ENCODE measurements at places on chromosomes 2 and 18.

- peak; percentile 64 for DNase-seq
Observed at GRCh38 chr2:38264396-38265221, 112.5 kb downstream of the ATL2 start.

DNA sequence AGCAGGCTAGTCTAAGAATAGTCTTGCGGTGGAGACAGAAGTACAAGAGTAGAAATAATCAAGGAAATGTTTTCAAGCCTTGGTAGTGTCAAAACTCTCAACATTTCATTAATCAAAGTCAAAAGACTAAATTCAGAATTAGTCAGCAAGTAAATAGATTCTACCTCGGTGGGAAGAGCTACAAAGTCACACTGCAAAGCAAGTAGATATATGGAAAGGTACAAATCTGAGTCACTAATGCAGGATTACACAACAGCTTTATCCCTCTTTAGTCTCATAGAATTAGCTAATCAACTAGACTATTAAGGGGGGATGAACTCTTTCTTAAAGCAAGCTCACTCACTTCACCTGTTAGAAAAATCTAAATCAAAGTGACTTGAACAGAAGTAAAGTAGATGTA lies 568.7 kb upstream of the CNTNAP5 start:
- no peak for DNase-seq

DNA sequence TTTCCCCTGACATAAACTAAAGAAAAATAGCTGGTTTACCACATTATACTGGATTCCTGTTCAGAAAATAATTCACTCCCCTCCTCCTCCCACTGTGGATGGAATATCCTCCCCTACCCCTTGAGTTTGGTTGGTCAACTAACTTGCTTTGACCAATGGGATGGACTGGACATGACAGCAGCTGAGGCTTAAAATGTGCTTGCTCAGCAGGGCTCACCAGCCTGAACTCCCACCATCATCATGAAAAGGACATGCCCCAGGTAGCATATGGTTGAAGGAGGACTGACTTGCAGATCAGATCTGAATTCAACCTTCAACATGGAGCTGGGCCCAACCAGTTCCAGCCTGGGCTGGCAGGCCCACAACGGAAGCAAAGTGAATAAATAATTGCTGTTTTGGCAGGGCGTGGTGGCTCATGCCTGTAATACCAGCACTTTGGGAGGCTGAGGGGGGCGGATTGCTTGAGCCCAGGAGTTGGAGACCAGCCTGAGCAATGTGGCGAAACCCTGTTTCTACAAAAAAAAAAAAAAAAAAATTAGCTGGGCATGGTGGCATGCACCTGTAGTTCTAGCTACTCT lies 284.4 kb downstream of the AFF3 start:
- DNase-seq: no peak

GRCh38 chr2:233051241-233052149 lies 8.6 kb upstream of the INPP5D start:
- no peak for DNase-seq

- DNase-seq: no peak
Observed at GRCh38 chr2:169091761-169092519, 22.6 kb downstream of the DHRS9 start.

DNA sequence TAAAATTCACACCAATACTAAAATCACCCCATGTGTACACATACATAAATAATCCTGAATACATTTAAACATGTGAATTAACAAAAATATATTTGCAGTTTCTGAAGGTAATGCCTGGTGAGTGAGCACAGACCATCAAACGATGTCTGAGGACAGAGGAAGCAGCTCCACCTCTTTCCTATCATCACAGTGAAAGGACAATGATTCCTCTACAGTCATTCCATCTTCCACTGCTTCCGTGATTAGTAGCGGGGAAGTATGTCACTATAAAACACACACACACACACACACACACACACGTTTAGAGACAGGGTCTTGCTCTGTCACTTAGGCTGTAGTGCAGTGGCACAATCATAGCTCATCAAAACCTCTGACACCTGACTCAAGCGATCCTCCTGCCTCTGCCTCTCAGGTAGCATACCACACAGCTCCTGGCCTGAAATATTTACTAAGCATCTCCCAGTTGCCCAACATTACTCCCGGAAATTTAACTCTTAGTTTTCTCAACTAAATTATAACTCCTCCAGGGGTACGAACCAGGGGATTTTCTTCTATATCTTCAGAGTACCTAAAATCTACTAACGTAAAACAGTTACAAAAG lies 12.8 kb downstream of the FAM210A start:
- DNase-seq: no peak

DNA sequence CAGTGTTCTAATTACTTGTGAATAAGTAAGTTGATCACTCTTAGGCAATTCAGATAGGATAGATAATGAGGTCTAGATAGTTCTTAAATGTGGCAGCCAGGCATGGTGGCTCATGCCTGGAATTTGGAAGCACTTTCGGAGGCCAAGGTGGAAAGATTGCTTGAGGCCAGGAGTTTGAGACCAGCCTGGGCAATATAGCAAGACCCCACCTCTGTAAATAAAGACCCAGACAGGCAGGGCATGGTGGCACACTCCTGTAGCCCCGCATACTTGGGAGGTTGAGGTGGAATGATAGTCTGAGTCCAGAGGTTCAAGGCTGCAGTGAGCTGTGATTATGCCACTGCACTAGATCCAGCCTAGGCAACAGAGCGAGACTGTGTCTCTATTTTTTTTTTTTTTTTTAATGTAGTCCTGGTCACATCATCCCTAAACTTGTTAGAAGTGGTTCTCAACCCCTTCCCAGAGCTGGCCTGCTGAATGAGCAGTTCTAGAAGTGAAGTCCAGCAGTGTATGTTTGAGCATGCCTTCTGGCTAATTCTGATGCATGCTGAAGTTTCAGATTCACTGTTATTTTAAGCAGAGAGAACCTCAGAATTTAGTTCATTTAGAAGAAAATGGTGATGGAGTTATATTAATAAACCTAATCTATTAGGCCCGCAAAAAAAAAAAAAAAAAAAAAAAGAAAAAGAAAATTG lies 306.2 kb downstream of the PRKCE start:
- no peak for DNase-seq

- DNase-seq: no peak
Observed at GRCh38 chr2:60364491-60364890, 189.0 kb downstream of the BCL11A start.

GRCh38 chr2:219416235-219416602 lies 2.0 kb upstream of the DES start:
- DNase-seq: no peak

- DNase-seq: peak; percentile 49
Observed at GRCh38 chr2:145380436-145381017, 860.6 kb upstream of the ZEB2 start.

GRCh38 chr2:168490015-168490874 lies 34.2 kb downstream of the CERS6 start:
- DNase-seq: no peak

GRCh38 chr2:72913486-72914205 lies 3.7 kb upstream of the EMX1 start:
- DNase-seq: no peak

DNA sequence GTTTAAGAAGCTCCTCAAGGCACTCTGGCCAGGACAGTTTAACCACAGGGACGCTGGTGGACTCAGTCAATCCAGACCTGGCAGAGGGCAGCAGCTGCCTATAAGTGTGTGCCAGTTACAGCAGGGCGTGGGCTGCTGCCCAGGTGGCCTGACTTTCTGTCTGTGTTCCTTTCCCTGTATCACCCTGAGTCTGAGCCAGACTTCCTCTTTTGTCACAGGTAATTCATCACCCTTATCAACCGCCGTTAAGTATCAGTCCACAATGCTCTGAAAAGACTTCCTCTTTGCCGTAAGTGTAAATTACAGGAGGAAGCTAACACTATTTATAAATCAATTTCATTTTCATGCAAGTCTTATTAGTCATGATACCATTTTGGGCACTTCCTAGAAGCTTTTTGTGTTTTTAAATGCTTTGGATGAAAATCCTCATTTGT lies 7.0 kb downstream of the LPIN1 start:
- DNase-seq: no peak

GRCh38 chr2:209638346-209638745 lies 133.3 kb upstream of the UNC80 start:
- DNase-seq: no peak

GRCh38 chr2:138183705-138184104 lies 219.4 kb downstream of the HNMT start:
- DNase-seq: no peak

- no peak for DNase-seq
Observed at GRCh38 chr2:101361121-101361520, 26.2 kb downstream of the CREG2 start.

GRCh38 chr2:196252408-196253115 lies 81.2 kb upstream of the STK17B start:
- DNase-seq: no peak

GRCh38 chr2:25292408-25292807 lies 49.3 kb downstream of the DNMT3A start:
- DNase-seq: no peak

DNA sequence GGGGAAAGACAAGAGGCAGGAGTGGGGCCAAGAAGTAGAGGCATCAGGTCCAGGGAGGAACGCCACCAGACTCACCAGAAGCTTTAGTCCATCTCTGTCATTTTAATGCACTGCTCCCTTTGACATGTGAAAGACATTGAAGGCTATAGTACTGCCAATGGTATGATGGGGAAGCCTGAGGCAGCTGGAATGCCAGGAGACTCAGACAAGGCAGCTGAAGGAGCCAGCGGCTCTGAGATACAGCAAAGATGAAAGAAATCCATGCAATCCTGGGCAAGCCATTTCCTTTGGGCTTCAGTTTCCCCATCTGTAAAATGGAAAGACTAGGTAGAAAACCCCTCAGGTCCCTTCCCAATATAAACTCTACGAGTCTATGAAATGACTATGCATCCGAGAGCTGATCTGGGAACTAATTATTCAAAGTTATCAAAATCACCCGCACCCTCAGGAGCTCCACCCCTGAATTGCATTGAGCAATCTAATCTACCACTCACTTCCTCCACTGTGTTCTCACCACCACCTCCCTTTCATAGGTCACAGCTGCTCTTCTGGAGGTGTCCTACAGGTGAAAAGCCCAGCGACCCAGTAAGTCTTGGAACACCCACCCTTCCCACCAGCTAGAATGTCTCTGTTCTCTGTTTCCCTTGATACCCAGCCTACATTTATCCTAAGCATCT lies 3.1 kb downstream of the CXCR2 start:
- no peak for DNase-seq

GRCh38 chr18:45998244-45998643 lies 31.1 kb upstream of the EPG5 start:
- DNase-seq: no peak

GRCh38 chr2:71000780-71001591 lies 6.3 kb upstream of the TEX261 start:
- DNase-seq: no peak

DNA sequence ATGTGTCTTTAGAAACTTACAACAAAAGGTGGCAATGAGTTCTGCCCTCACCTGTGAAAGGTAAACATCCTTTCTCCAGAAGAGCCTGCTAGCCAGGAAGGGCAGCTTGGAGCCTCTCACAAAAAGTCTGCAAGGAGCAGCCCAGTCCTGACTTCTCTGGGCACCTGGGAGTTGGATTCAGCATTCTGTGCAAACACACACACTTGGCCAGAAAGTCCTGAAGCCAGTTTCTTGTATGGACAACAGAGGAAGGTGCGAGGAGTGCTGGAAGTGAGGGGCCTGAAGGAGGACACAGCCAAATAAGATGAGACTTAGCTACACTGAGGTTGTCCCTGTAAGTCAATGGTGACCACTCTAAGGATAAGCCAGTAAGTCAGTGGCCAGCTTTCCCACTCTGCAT lies 52.4 kb upstream of the SLC1A4 start:
- DNase-seq: no peak

Measured in fibroblast of skin of left biceps (primary cell).